GM12892 (cell line): ENCODE measurements at places on chromosomes 12 and 14.

DNA sequence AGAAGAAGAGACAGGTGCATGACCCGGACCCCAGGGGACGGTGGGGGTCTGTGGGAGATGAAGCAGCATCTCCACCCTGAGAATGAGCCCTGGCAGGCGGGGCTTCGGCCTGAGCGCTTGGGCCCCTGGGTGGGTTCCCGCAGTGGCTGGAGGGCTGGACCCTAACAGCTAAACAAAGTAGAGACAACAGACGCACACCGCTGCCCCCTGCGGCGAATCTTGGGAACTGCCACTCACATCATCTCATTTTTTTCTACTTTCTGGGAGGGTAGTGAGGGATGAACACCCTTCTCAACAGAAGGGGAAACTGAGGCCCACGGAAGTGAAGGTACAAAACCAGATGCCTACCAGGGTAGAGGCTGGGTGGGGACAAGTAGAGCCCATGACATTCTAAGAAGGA is 104.7 kb downstream of the RFLNA start:
- DNase-seq = peak; percentile 62

DNA sequence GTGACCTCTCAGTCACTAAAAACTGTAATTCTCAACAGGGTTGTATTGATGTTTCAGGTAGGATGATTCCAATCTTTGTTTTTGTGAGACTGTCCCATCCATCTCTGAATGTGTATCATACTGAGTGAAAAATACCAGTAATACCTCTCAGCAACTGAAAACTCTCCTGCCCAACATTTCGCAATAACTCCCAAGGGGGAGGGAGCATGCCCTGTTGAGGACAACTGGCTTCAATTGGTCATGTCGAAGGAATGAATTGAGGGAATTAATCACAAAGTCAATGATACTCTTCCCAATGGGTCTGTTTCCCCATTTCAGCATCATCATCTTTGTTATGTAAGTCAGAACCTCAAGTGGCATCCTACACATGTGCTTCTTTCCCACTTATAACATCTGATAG is 102.4 kb upstream of the E2F7 start:
- DNase-seq = no peak

DNA sequence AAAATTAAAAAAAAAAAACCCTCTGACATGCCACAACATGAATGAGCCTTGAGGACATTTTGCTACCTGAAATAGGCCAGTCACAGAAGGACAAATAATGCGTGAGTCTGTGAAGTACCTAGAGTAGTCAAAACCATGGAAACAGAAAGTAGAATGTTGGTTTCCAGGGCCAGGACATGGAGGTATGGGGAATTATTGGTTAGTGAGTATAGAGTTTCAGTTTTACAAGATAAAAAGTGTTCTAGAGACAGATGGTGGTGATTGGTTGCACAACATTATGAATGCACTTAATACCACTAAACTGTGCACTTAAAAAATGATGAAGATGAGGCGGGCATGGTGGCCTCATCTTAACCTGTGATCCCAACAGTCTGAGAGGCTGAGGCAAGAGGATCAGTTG is 47.6 kb upstream of the ZFP36L1 start:
- no peak for DNase-seq

DNA sequence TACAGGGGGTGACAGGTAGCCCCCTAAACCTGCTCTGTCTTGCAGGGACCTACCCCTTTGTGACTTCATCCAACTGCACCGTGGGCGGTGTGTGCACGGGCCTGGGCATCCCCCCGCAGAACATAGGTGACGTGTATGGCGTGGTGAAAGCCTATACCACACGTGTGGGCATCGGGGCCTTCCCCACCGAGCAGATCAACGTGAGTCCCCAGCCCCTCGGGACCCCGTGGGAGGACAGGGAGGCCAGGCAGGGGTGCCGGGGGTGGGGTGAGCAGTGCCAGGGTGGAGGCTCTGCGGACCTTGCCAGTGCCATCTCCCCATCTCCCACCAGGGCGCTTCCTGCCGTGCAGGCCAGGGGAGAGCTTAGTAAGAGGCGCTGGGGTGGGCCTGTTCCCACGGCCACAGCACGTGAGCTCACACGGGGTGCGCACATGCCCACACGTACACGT is 11.1 kb upstream of the SIVA1 start:
- DNase-seq = no peak

DNA sequence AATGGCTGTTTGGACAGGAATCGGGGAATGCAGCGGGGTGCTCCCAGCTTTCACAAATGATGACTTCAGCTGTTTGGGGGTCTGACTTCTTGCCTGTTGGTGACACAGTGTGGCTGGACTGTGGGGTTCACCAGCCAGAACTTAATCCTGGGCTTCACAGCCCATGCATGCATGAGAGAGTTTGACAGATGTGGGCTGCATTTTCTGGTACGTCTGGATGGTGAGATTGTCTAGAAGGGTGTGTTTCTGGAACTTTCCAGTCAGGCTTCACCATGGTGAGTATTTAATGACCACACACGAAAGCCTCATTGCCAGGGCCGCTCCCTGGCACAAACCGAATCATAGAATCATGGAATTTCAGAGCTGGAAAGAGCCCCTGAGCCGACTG is 29.6 kb downstream of the CHST11 start:
- DNase-seq = no peak

DNA sequence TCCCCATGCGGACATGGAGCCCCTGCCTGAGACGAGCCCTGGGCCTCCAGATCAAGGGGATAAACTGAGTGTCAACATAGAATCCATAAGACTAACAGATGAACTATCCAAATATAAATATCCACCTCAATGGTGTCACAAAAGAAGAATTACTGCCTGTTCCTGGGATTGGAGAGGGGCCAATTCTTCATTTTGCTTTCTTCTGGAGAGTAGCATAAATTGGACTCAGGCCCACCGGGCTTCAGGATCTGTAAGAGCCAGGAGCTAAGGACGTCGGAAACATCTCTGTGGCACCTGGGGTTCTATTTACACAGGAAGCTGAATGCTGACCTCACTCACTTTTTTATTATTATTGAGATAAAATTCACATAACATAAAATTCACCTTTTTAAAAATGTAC is 408.2 kb upstream of the CCDC196 start:
- no peak for DNase-seq

DNA sequence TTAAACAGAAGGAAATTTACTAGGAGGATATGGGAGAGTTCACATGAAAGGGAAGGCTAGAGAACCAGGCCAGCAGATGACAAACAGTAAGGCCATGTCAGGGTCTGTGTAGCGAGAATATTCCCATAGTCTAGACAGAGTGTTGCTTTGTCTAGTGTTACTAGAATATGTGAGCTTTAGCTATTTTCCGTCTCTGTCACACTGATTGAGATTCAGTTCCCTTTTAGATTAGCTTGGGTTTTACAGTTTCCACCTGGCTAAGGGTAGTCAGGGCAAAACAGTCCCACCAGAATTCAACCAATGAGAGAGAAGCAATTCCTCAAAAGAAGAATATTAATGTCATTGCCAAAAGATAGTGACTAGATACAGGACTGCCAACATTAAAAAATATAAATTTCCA is 82.8 kb upstream of the MDM1 start:
- DNase-seq = no peak

DNA sequence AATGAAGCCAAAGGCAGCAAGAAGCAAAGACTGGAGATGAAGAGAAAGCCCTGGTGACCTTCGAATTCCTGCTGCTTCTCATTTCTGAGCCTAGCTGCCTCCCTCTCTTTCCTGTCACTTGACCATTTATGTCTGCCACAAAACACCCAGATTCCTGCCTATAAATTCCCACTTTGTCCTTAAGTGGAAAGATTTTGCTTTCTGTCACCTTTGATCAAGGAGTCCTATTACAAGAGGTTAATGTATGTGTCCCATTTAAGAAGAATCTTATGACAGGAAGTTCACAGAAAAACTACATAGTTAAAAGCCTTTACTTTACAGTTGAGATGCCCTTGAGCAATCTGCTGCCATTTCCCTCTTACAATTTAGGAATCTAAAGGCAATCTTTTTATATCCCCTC is 155.7 kb downstream of the GALC start:
- DNase-seq = no peak

DNA sequence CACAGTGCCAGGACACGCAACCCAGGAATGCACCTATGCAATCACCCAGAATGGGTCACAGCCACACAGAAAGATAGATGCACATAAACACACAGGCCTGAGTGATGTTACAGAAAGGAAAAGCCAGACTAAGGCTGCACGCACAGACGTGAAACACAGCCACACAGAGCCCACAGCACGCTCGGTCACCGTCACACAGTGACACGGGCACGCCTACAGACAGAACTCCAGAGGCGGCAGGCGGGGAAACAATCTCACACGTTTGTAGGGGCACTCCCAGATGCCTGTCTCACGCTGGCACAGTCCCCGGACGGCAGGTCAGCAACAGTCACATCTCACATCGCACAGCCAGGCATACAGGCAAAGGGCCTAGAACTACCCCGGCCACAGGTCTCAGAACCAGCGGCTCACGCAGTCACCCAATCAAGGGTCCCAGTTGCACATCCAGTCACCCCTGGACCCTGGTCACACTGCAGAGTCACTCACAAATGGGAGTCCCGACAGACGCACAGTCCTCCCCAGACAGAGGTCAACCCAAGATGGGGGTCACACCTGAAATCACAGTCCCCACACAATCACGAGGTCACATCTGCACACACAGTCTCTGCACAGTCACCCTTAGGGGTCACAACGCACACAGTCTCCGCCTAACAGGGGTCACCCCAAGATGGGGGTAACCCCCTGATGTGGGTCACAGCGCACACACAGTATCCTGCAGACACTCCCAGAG is 790 bp downstream of the SSH1 start:
- no peak for DNase-seq

DNA sequence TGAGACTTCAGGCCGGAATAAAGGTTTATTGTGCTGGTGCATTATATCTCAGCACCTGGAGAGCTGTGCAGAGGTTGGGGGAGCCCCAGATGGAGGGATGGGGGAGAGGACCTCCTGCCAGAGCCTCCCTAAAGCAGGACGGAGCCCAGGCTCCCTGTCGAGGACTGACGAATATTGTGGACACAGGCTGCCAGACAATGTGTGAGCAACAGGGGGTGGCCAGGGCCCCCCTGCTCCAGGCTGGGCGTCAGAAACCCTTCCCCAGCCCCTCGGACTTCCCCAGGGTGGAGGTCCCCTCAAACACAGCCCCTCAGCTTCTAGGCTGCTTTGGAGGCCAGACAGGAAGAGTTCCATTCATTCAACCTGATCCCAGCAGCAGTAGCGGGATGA is 8.0 kb downstream of the TMEM119 start:
- no peak for DNase-seq

DNA sequence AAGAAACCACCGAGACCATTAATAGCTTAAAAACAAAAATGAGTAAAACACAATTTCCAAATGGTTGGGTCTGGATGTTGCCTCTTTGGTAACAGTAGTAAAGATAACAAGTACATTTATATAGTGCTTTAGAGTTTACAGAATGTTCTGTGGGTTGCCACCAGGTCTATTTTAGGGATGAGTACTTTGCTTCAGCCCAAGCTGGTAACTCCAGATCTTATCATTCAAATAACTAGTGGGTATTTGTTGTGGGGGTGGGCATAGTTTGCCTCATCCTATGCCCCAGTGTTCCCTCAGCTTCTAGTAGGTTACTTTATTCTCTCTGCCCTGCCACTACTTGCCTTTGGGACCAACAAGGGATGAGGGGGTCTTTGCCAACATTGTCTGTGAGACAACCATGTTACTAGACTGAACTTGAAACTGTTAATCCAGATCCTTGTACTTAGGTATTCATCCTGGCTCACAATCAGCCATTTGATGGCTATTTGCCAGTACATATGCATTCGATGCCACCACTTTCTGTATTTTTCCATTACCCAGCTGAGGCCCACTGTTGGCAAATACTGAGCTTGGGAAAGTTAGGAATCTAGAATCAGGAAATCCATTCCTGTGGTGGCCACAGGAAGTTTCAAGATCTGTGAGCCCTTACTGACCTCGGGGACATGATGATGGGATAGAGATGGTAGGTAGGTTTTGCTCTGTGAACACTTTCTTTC is 17.6 kb upstream of the AKAP6 start:
- no peak for DNase-seq

DNA sequence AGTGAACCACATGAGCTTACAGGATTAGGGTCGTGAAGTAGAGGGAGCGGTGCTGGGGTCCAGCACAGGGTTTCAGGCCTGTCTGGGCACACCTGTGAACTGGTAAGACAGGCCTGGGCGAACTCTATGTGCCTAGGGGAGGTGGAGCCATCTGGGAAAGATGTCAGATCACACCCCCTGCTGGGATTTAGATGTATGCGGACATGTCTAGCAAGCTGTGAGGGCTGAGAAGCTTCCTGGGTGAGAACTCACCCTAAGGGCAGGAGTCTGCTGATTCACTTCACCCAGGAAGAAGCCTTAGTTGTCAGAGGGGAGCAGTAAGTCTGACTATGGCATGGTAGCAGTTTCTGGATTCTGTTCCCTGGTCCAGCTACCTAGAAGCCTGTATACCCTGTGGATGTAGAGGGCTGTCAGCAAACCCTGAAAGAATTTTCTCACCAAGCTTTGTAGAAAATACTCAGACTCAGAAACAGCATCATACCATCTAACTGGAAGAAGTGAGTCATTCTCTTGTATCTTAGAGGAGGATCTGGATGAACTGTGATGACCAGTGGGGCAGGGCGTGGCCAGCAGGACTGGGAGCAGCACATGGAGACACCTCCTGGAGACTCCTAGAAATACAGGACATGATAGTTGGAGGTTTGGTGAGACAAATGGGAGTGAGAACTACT is 11.2 kb upstream of the PYGL start:
- no peak for DNase-seq

GRCh38 chr12:77049767-77050353 is 15.5 kb downstream of the E2F7 start:
- no peak for DNase-seq

GRCh38 chr12:48979602-48980388 is 1.7 kb downstream of the WNT1 start:
- DNase-seq = no peak

- peak; percentile 79 for DNase-seq
These were observed at the start of gene PXN for GRCh38 chr12:120265473-120266179. TSS of gene PXN (minus strand) at chr12:120265730. CDS start at chr12:120265629, 101 bp downstream.

DNA sequence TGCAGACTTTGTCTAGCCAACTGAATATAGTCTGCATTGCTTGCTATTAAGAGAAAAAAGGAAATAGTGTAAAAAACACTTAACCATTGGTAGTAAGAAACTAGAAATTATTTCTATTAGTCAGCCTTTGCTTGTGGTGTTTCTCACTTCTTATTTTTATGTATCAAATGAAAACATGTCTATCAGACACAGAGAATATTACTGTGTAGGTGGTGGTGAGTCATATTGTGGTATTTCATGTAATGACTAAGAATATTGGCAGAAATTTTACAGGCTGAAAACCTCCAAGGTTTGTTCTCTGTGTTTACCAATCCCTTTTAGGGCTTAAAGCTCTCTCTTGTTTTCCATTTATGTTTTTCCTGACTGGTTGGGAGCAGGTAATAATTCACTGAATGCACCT is 87.2 kb downstream of the DAAM1 start:
- no peak for DNase-seq

DNA sequence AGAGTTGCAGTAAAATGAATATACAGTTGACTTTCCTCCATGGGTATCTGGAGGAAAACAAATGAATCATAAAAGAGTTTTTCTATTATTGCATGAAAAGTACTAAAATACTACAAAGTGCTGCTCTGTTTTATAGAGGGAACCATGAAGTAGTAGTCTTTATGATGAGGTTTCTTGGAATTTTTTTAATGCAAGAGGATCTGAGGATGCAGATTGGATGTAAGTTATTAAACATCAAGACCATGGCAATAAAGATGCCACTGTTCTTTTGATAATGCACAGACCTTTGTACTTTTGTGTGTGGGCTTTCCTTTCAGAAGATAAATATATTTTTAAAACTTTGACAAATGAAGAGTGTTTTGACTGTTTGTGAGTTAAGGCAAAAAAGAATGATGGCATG is 87.5 kb downstream of the DACT1 start:
- no peak for DNase-seq
